ENCODE measurements at places on chromosomes 13 and 19. TPM values are rescaled to one million over a fixed set of nuclear protein-coding genes. Genes with fewer than 3 reads are reported as not detected.

DNA sequence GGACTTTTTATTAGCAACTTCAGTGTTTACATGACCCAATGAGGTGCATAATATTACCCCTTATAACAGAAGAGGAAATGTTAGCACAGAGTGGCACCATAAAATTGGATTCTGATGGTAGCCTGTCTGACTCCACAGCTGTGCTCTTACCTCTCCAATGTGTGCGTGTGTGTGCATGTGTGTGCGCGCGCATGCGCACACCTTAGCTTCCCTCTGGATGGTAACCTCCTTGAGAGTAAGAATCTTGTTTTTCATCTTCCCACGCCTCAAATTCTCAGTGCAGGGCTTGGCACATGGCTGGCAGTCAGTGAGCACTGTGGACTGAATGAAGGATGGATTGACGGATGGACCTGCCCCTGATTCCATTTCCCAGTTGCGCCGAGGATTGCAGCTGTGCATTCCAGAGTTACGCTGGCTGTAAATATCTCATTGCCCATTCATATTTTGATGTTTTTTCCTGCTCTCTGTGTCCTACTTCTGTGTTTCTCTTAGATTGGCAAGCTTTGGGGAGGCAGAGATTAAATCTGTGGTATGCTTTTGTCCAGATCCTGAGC lies 99.2 kb upstream of the WASF3 start:
- DNase-seq: no peak
- H3K36me3 ChIP-seq: no peaks in the 10 kb centered on the region
- H3K4me1 ChIP-seq: peaks cover 3% of the 10 kb centered on the region
- peak overlapping the region; percentile 66 for H3K27ac ChIP-seq

DNA sequence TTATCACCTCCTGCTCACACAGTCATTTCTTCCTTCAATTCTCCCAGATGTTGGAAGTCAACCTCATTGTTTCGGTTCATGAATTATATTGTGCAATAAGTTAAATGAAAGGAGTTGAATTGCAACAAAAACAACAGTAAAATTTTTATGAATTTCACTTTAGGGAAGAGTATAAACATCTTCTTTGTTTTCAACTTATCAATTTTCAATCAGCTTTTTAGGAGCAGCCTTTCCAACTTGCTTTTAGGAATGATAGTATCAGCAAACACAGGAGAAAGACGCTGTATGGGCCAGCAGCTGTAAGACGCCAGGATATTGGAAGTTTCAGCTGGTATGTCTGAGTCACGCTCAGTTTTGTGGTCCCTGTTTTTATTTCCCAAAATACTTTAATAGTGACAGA lies 132.5 kb upstream of the ARGLU1 start:
- no peaks in the 10 kb centered on the region for H3K36me3 ChIP-seq
- DNase-seq: no peak
- H3K4me3 ChIP-seq: no peak overlapping the region
- peak overlapping the region; percentile 72 for H3K27ac ChIP-seq
- no peaks in the 10 kb centered on the region for H3K27me3 ChIP-seq
- H3K4me1 ChIP-seq: no peaks in the 10 kb centered on the region

GRCh38 chr13:107721125-107721869 lies 494.0 kb downstream of the LIG4 start:
- H3K36me3 ChIP-seq: no peaks in the 10 kb centered on the region
- no peaks in the 10 kb centered on the region for H3K27me3 ChIP-seq
- H3K4me3 ChIP-seq: no peak overlapping the region
- no peak overlapping the region for H3K27ac ChIP-seq

- no peak overlapping the region for H3K4me3 ChIP-seq
- no peak overlapping the region for H3K27ac ChIP-seq
- H3K36me3 ChIP-seq: no peaks in the 10 kb centered on the region
- no peaks in the 10 kb centered on the region for H3K27me3 ChIP-seq
Measured at GRCh38 chr13:93066187-93066586, 160.4 kb upstream of the GPC6 start.

DNA sequence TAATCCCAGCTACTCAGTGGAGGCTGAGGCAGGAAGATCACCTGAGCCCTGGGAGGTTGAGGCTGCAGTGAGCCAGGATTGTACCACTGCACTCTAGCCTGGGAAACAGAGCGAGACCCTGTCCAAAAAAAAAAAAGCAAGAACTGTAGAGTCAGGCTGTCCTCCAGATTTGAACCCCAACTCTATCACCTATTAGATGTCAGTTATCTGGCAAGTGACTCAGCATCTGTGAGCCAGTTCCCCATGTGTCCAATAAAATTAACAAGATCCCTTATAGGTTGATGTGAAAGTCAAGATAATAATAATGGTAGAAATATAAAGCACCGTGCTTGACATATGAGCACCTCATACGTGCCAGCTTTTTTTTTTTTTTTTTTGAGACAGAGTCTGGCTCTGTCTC lies 22.0 kb downstream of the GP6 start:
- H3K27ac ChIP-seq: no peak overlapping the region
- no peaks in the 10 kb centered on the region for H3K4me1 ChIP-seq
- no peak overlapping the region for H3K4me3 ChIP-seq
- no peaks in the 10 kb centered on the region for H3K36me3 ChIP-seq
- H3K27me3 ChIP-seq: no peaks in the 10 kb centered on the region
- no peak for DNase-seq

GRCh38 chr13:101690871-101691270 lies 238.4 kb downstream of the ITGBL1 start:
- no peaks in the 10 kb centered on the region for H3K27me3 ChIP-seq
- no peak overlapping the region for H3K27ac ChIP-seq
- H3K36me3 ChIP-seq: no peaks in the 10 kb centered on the region
- no peak overlapping the region for H3K4me3 ChIP-seq

- H3K27ac ChIP-seq: peak overlapping the region; percentile 66
- peak overlapping the region; percentile 11 for H3K4me3 ChIP-seq
- H3K4me1 ChIP-seq: peaks cover 35% of the 10 kb centered on the region
- no peak for DNase-seq
- H3K36me3 ChIP-seq: no peaks in the 10 kb centered on the region
Measured at GRCh38 chr13:40192858-40193257, 473.6 kb downstream of the FOXO1 start.

GRCh38 chr19:31356587-31357314 lies 7.5 kb upstream of the TSHZ3 start:
- H3K27me3 ChIP-seq: peaks cover 34% of the 10 kb centered on the region
- no peak overlapping the region for H3K4me3 ChIP-seq
- no peaks in the 10 kb centered on the region for H3K36me3 ChIP-seq
- H3K4me1 ChIP-seq: peaks cover 3% of the 10 kb centered on the region
- no peak overlapping the region for H3K27ac ChIP-seq

GRCh38 chr13:41267106-41267505 lies 3.7 kb upstream of the MTRF1 start:
- no peaks in the 10 kb centered on the region for H3K27me3 ChIP-seq
- DNase-seq: no peak
- H3K27ac ChIP-seq: no peak overlapping the region
- no peak overlapping the region for H3K4me3 ChIP-seq
- H3K4me1 ChIP-seq: peaks cover 8% of the 10 kb centered on the region
- H3K36me3 ChIP-seq: no peaks in the 10 kb centered on the region

GRCh38 chr19:33348301-33349010 lies 25.1 kb upstream of the CEBPG start:
- H3K27ac ChIP-seq: no peak overlapping the region
- DNase-seq: no peak
- no peak overlapping the region for H3K4me3 ChIP-seq
- H3K4me1 ChIP-seq: no peaks in the 10 kb centered on the region
- H3K36me3 ChIP-seq: no peaks in the 10 kb centered on the region

DNA sequence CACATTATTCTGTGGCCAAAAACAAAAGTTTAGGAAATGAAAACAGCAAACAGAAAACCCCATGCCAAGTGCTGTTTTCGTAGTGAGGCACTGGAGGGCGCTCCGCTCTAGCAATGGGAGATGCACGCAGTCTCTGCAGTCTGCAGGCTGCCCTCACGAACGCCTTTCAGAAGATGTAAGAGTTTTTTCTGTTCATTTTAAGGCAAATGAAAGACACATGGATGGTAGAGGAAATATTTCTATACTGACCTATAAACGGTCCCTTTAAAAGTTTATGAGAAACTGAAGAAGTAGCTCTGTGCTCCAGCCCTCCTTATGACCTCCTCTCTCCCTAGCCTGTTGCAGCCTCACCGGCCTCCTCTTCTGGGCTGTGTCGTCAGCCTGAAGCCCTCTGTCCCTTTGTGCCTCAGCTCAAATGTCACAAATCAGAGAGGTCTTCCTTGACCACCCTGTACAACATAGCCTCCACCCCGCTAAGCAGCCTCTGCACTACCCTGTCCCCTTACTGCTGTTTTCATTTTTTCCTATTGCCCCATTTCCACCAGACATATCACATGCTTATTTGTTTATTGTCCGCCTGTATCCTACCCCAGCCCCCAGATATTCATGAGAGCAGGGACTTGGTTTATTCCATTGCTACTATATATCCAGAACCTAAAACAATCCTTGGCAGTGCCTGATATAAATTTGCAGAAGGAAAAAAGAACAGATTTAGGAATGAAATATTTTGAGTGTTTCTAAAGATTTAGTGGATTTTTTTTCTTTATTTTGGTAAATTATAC lies 116.4 kb downstream of the TM9SF2 start:
- peaks cover 21% of the 10 kb centered on the region for H3K4me1 ChIP-seq
- no peak for DNase-seq
- H3K4me3 ChIP-seq: no peak overlapping the region
- H3K27me3 ChIP-seq: no peaks in the 10 kb centered on the region

GRCh38 chr13:106599875-106600797 lies 32.2 kb upstream of the ARGLU1 start:
- no peaks in the 10 kb centered on the region for H3K27me3 ChIP-seq
- H3K4me1 ChIP-seq: peaks cover 4% of the 10 kb centered on the region
- no peak for DNase-seq
- H3K36me3 ChIP-seq: no peaks in the 10 kb centered on the region
- H3K4me3 ChIP-seq: no peak overlapping the region

GRCh38 chr13:48320891-48321510 lies 17.4 kb downstream of the RB1 start:
- no peak overlapping the region for H3K27ac ChIP-seq
- no peak overlapping the region for H3K4me3 ChIP-seq
- DNase-seq: no peak
- H3K4me1 ChIP-seq: no peaks in the 10 kb centered on the region
- no peaks in the 10 kb centered on the region for H3K27me3 ChIP-seq
- peaks cover 5% of the 10 kb centered on the region for H3K36me3 ChIP-seq

DNA sequence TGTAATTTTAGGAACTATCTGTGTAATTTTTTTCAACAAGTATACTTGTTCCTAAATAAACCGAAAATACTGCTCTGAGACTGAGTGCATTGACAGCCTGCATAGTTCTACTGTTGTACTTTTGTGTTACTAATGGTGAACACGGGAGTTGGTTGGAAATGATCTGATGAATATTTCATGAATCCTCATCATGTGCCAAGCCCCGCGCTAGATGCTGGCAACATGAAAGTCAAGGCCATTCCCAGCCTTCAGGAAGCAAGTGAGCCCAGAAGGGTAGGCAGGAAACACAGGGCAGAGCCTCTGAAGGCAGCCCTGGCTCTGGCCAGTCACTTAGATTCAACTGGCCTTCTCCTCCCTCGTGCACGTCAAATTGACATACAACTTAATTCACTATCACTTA lies 106.1 kb downstream of the ABCC4 start:
- H3K4me1 ChIP-seq: peaks cover 16% of the 10 kb centered on the region
- H3K36me3 ChIP-seq: no peaks in the 10 kb centered on the region
- DNase-seq: no peak
- H3K27ac ChIP-seq: no peak overlapping the region
- H3K27me3 ChIP-seq: no peaks in the 10 kb centered on the region
- no peak overlapping the region for H3K4me3 ChIP-seq

DNA sequence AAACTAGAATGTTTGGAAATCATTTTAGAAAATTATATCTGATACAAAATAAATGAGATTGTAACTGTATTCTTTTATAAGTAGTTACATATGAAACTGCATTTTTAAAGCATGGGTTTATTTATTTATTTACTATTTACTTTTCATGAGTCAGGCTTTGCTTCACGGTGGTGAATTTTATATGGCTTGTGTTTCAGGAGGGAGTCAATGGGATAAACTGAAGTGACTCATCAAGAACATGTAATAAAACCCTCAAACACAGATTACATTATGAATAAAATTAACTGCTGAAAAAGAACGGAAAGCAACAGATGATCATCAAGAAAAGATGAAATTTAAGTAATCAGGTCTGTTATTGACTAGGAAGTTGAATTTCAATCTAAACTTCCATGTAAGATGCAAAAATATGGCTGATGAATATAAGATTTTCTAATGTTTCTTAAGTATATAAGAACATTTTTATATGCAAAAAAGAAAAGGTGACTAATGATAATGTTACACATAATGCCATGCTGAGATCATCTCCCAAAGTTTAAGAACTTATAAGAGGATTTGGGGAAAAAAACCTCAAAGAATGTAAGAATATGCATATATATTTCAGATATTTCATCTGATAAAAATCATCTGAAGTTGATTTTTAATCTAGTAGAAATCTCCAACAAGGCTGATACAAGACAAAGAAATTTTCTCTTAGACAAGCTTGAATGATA lies 383.6 kb downstream of the SLITRK1 start:
- DNase-seq: no peak
- no peaks in the 10 kb centered on the region for H3K36me3 ChIP-seq
- no peak overlapping the region for H3K27ac ChIP-seq

- H3K27me3 ChIP-seq: no peaks in the 10 kb centered on the region
- H3K4me3 ChIP-seq: no peak overlapping the region
- DNase-seq: no peak
- H3K27ac ChIP-seq: no peak overlapping the region
Measured at GRCh38 chr13:109383683-109384082, 402.7 kb downstream of the IRS2 start.

DNA sequence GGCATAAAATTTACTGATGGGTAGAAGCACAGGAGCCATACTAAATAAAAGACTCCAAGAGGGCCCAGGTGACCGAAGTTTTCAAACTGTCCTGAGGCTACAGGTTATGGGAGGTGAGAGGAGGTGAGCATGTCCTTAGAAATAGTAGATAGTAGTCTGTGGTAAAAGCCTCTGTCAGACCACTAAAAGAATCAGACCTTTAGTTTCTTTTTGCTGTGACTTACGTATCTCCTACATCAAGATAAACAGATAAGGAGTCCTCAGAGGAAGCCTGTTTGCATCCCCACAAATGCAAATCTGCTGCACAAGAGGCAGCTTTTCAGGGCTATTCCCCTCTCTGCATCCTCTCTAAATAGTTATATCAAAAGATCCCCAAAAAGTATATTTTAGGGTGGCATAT lies 711.6 kb upstream of the SLITRK6 start:
- no peaks in the 10 kb centered on the region for H3K4me1 ChIP-seq
- no peak for DNase-seq
- H3K36me3 ChIP-seq: no peaks in the 10 kb centered on the region
- no peak overlapping the region for H3K4me3 ChIP-seq

Gene SULT2A1
- total RNA-seq: not detected

Gene APOE
- total RNA-seq: 32.6 TPM

Gene YJEFN3
- total RNA-seq: 0.18 TPM

Gene CNFN
- not detected for total RNA-seq

Gene TPP2
- total RNA-seq: 72.2 TPM

Gene AMER2
- total RNA-seq: not detected

Gene ZNF90
- 0.42 TPM for total RNA-seq

Gene CNN1
- 0.92 TPM for total RNA-seq
